ENCODE measurements at places on chromosomes 16 and 17.

- peak; percentile 44 for DNase-seq
These were observed 60.3 kb downstream of the RMI2 start for GRCh38 chr16:11405331-11406176.

DNA sequence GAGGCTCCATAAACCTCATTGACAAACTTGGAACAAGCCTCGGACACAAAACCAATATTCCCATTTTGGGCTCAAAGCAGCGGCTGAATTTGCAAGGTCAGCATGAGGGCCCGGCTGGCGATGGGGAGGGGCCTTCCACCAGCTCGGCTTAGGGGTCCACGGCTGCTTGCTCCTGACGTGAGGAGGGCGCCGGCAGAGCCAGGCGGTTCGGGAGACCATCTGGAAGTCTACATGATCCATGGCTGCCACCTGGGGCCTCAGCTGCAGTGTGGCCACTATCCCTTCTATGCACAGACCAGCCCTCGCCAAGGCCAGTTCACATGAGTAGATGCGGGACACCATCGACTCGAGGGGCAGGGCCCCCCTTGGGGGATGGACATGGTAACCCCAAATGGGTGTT, 39.1 kb downstream of the NDEL1 start:
- no peak for DNase-seq

DNA sequence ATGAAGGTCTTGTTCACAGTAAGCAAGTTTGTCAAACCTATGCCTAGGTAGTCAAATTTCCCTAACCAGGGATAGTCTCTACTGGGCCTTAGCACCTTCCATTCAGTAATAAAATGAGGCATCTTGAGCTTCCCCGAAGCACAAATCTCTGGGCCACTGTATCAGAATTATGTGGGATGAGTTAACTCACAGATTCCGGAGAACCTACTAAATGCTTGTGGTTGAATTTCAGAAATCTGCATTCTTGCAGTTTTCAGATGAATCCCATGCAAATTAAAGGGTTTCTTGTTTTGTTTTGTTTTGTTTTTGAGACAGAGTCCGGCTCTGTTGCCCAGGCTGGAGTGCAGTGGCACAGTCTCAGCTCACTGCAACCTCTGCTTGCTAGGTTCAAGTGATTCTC, 478.8 kb upstream of the HSBP1 start:
- DNase-seq = no peak

DNA sequence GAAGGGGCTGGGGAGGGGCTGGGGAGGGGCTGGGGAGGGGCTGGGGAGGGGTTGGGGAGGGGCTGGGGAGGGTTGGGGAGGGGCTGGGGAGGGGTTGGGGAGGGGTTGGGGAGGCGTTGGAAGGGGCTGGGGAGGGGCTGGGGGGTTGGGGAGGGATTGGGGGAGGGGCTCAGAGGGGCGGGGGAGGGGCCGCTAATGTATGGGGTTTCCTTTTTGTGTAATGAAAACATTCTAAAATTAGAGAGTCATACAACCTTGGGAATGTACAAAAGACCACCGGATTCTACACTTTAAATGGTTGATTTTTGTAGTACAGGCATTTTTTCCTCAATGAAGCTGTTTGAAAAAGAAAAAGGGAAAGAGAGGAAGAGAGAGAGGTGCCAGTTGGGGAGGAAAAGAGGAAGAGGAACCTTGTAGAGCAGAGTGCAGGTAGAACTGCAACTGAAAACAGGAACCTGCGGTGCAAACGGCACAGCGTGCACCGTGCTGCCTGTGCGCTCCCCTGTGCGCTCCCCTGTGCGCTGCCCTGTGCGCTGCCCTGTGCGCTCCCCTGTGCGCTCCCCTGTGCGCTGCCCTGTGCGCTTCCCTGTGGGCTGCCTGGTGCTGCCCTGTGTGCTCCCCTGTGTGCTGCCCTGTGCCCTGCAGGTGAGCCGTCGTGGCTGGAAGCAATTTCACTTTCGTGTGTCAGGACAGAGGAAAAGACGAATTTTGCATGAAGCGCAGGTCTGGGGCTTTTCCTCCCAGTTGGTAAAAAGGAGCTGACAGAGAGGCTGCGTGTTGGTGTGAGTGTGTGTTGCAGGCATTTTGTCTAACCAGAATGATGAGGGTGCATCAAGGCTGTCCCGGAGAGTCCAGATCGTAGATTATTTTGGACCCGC, 40.8 kb downstream of the METRNL start:
- DNase-seq = no peak

GRCh38 chr17:48597778-48598631, 4.4 kb upstream of the HOXB5 start:
- DNase-seq = peak; percentile 88

GRCh38 chr16:64585367-64585766, 536.5 kb downstream of the CDH11 start:
- DNase-seq = no peak

- no peak for DNase-seq
These were observed 14.1 kb downstream of the CFAP20 start for GRCh38 chr16:58114827-58115825.

DNA sequence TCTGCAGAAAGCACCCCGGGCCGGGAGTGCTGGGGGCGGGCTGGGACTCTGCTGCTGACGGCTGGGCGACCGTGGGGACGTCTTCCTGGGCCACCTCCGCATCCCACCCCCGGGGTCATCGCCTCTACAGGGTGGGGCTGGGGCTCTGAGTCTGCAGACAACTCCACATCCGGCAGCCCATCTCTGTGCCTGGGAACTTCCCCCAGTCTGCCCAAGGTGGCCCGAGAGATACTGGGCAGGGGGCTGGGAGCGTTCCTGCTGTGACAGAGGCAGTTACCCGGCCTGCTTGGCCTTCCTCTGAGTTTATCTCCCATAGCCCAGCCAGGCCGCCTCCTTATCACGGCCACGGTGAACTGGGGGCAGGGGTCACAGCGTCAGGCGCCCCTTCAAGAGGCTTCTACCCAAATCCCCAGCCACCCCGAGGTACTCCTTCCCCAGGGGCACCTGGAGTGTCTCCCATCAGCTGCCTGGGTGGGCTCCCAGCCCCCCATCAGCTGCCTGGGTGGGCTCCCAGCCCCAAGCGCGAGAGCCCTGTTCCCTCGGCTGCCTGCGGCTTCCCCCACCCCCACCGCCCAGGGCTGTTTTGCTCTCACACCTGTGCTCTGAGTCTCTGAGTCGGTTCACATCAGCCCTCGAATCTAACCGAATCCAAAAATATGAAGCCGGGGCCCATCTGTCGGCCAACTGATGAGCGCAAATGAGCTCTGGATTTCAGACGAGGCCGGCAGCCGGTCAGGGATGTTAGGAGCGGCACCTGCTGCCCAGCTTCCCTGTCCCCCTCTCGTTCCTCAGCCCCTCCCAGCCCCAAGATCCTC, 15.6 kb upstream of the CBFA2T3 start:
- DNase-seq = no peak

- DNase-seq = no peak
These were observed 177.4 kb upstream of the CDH5 start for GRCh38 chr16:66188917-66189725.

DNA sequence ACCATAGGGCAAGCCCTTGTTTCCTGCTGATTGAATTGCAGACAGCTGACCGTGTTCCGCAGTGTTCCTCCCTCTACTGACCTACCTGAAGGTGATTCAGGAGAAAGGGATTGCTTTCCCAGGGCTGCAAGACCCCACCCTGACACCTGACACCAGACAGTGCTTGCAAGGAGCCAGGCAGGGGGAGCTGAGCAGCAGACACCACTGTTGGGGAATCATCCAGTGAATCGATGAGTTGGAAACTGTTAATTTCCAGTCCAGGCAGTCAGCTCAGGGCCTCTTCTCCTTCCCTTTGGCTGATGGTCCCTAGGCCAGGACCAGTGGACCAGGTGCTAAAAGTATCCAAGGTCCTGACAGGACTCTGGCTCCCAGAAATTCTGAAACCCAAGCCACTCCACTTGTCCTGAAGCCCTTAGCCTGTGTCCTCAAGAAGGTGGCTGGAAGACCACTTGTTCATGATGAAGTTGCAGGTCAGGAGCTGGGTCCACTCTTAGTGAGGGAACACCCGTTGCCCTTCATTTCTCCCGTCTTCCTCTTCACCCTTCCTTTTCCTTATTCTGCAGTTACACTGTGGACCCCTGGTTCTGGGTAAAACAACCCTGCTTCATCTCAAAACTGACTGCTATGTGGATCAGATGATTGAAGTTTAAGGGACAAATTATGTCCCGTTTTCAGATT, 9.5 kb upstream of the UNK start:
- no peak for DNase-seq

- DNase-seq = no peak
These were observed 1.8 kb downstream of the MAP3K14 start for GRCh38 chr17:45314741-45315647.

GRCh38 chr17:45423304-45423974, 9.2 kb downstream of the ARHGAP27 start:
- DNase-seq = no peak

- DNase-seq = no peak
These were observed 15.7 kb downstream of the ADCY7 start for GRCh38 chr16:50282010-50282538.

- DNase-seq = no peak
These were observed 264.3 kb upstream of the CACNG5 start for GRCh38 chr17:66570447-66571195.

GRCh38 chr16:11674001-11674817, 6.0 kb downstream of the SNN start:
- no peak for DNase-seq

DNA sequence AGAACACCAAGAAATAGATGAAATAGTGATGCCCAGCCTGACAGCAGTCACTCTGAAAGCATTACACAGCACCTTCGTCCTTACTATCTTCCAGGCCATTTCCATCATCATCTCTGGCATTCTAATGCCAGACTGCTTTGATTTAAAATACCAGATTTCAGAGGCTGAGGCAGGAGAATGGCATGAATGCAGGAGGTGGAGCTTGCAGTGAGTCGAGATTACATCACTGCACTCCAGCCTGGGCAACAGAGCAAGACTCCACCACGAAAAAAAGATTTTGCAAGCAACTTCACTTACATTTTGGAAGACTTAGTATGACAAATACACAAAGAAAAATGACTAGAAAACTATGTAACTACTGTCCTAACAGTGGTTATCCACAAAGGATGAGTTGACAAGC, 244.0 kb downstream of the CPPED1 start:
- no peak for DNase-seq

- peak; percentile 75 for DNase-seq
These were observed 3.8 kb downstream of the PMP22 start for GRCh38 chr17:15261258-15261801.

DNA sequence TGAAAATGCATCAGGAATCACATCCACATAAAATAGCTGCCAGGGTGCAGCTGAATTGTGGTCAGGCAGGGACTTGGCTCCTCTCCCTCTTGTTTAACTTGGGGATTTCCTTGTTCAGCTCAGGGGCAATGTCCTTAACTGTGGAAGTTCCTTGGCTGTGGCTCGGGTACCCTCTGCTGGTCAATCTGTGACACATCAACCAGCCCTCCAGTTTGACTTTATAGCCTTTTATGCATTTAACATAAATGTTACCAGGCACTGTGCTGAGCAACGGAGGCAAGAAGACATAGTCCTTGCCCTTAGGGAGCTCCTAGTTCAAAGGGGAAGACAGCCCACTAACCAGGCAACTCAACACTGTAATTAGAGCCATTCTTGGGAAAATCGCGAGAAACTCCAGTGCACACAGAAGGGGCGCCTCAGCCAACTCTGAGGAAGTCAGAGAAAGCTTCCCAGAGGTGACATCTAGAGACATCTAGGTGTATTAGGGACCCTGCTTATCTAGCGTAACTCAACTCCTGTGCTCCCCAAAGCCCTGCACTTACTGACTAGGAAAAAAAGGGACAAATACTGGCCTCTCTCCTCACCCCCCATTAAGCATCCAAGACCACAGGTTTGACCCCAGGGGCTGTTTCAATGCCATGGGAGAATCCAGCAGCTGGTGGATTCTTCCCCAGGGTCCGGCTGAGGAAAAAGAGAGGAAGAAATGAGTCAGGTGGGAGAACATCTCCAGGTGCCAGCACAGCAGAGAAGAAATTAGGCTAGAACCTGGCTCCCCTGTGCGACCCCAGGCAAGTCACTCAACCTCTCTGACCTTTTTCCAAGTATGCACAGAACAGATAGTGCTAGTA, 17.3 kb upstream of the EEF2K start:
- DNase-seq = no peak

GRCh38 chr17:33322063-33322462, 29.0 kb upstream of the ASIC2 start:
- no peak for DNase-seq

DNA sequence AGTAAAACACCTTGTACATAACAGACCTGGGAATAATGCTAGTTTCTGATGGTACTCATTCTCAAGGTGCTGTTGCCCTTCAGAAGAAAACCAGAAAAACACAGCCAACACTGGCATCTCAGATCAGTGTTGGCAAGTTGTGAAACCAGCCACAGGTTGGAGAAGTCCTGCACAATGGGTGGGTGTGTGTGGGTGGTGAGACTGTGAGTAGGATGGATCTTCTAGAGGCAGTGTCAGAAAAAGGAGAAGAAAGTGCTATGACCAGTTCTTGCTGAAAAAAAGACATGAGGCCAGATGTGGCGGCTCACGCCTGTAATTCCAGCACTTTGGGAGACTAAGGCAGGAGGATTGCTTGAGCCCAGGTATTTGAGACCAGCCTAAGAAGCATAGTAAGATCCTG, 35.2 kb upstream of the SMIM36 start:
- no peak for DNase-seq

GRCh38 chr17:75692976-75693375, 25.8 kb downstream of the SAP30BP start:
- no peak for DNase-seq

DNA sequence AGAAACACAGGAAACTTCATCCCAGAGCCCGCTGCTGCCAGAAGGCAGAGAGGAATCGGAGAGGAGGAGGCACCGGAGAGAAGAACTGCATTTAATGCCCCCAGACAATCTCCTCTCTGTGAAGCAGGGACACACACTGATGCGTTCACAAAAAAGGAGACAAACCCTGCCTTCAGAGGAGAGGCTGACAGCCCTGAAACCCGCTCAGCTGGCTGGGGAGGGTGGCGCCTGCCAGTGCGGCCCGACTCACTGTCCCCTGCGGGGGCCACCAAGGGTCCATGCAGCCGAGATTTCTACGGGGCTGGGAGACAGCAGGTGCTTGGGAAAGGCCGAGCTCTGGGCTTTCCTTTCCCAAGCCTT, 21.9 kb upstream of the CACNG1 start:
- no peak for DNase-seq

DNA sequence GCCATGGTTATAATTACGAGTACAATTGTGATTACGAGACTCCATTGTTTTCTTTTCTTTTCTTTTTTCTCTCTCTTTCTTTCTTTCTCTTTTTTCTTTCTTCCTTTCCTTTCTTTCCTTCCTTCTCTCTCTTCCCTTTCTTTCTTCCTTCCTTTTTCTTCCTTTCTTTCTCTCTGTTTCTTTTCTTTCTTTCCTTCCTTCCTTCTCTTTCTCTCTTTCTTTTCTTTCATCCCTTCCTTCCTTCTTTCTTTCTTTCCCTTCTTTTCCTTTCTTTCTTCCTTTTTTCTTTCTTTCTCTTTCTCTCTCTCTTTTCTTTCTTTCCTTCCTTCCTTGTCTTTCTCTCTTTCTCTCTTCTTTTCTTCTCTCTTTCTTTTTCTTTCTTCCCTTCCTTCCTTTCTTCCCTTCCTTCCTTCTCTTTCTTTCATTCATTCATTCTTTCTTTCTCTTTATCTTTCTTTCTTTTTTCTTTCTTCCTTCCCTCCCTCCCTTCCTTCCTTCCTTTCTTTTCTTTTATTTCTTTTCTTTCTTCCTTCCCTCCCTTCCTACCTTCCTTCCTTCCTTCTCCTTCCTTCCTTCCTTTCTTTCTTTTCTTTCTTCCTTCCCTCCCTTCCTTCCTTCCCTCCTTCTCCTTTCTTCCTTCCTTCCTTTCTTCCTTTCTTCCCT, 14.1 kb upstream of the NTN1 start:
- DNase-seq = no peak

Measured in 8988T (cell line).